ENCODE measurements at places on chromosomes 4 and X.
A peak's percentile ranks its signal among the peaks of the same experiment; 100 is the strongest.

- DNase-seq = no peak
These were observed 28.2 kb downstream of the RAP1GDS1 start for GRCh38 chr4:98289375-98289774.

GRCh38 chr4:104677116-104677515 lies 182.4 kb upstream of the CXXC4 start:
- DNase-seq = peak; percentile 83

DNA sequence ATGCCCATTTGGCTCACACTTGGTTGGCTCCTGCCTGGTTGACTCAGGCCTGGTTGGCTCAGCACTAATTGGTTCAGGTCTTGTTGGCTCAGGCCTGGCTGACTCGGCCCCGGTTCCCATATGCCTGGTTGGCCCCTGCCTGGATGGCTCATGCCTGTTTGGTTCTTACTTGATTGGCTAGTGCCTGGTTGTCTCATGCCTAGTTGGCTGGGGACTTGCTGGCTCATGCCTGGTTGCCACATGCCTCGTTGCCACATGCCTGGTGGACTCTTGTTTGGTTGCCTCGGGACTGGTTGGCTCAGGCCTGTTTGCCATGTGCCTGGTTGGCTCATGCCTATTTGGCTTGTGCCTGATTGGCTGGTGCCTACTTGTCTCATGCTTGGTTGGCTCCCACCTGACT lies 103.7 kb downstream of the APOOL start:
- DNase-seq = no peak

- DNase-seq = no peak
These were observed 36.1 kb upstream of the DOCK11 start for GRCh38 chrX:118459494-118459893.

DNA sequence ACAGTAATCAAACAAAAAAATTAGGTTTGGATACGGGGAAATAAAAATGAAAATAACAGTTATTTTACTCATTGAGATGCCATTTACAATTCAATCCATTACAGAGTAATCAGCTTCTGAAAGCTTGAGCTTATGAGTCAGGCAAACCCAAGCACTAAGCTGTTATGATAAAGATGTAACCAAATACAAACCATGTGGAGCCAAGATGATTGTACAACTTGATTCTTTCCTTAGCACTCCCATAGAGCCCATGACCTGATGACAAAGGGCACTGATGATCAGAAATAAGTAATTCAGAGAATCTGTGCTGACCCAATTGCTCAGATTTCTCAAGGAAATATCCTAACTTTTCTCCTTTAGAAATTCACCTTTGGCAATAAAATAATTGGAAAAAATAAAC lies 40.5 kb upstream of the PRKG2 start:
- no peak for DNase-seq
